DMS153 (cell line): ENCODE measurements at places on chromosomes 13 and 19.

DNA sequence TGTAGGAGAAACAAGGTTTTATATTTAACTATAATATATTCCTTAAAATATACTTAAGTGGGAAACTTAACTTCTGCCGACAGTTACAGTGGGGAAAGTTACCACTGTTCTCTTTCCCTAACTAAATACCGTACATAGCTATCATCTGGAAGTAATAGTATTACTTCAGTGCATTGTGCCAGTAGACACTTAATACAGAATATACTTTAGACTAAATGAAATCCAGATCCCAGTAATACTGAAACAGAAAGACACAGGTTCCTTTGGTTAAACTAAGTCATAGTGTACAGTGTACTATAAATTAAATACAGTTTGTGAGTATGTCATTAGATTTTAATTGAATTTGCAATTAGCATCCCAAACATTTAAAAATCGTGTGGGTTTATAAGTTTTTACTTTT lies 107.5 kb downstream of the PCCA start:
- no peak for DNase-seq

GRCh38 chr19:57016076-57016475 lies 103.7 kb upstream of the USP29 start:
- DNase-seq: no peak

DNA sequence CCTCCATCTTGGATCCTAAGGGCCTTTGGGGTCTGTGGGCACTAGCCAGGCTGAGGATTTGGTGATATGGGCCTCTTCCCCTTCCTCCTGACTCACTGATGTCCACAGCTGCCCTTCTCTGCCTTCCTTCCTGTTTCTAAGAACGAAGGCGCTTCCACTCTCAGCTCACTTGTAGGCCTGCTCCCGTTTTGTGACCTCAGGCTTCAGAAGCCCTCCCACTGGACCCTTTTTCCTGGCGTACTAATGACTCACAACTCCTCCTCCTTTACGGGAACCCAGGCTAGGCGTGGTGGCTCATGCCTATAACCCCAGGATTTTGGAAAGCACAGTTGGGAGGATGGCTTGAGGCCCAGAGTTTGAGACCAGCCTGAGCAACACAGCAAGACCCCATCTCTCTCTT lies 55.6 kb downstream of the TMED1 start:
- no peak for DNase-seq

DNA sequence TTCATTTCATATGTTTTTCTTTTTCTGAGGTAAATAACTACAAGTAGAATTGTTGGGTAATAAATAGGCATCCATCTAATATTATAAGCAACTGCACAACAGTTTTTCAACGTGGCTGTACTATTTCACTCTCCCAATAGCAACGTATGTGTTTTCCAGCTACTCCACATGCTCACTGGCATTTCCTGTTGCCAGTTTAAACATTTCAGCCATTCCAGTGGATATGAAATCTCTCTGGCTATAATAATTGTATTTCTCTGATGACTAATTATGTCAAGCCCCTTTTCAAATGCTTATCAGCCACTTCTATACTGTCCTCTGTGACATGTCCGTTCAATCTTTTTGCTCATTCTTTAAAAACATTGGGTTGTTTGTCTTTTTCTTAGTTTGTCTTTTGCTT lies 26.8 kb upstream of the ALOX5AP start:
- DNase-seq: no peak

- no peak for DNase-seq
Observed at GRCh38 chr19:46691948-46692347, 25.0 kb downstream of the PRKD2 start.

DNA sequence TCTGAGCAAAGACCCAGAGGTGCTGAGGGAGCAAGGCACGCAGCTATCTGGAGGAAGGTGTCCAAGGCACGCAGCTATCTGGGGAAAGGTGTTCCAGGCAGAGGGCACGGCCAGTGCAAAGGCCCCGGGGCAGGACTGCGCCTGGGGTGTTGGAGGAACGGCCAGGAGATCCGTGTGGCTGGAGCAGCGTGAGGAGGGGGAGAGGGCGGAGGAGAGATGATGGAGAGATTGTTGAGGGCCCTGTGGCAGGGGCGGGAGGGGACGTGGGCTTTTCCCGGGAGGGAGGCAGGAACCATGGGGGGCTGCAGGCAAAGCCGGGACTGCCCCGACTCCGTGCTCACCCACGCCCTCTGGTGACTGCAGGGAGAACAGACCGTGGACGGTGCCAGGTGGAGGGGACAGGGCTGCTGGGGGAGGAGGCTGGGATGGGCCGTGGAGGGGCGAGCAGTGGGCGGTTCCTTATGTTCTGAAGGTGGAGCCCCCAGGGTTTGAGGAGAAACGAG lies 13.3 kb upstream of the MISP start:
- DNase-seq: no peak

DNA sequence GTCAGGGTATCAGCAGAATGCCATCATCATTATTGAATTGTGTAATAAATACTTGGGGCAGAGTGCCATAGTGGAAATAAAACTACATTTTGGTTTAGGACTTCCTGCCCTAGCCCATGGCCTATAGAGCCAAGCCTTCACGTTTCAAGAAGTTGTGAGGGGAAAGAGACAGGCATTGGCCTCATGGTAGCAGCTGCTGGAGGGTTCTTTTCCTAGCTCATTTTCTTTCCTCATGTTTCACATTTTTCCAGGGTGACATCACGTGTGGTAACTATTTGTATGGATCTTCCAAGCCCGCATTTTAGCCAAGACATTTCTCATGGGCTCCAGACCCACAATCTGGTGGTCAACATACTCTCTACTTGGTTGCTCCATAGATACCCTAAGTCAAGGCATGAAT lies 80.4 kb downstream of the LRCH1 start:
- no peak for DNase-seq

DNA sequence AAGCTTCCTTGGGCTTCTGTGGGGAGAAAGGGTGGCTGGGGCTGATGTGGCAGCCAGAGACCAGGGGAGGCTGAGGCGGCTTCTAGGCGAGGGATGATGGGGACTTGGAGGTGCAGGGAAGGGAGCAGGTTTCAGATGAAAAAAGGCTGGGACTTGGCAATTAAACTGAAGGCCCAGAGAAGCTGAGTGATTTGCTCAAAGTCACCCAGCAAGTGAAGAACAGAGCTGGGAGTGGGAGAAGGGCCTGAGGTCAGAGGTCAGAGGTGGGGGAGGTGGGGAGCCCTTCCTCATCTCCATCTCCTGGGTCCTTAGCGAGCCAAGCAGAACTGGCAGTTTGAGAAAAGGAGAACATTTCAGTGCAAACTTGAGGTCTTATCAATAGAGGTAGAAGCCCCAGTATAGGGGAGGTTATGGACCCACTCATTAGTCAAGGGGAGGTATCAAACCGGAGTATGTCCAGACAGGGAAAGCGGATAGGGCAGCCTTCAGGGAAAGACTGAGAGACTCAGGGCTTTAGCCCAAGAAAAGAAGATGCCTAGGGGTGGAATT lies 49.6 kb upstream of the NFIC start:
- no peak for DNase-seq
